Activated CD8-positive, alpha-beta memory T cell treated with anti-CD3 and anti-CD28 coated beads for 1 hour (primary cell): ENCODE measurements at places on chromosomes 4 and X.

DNA sequence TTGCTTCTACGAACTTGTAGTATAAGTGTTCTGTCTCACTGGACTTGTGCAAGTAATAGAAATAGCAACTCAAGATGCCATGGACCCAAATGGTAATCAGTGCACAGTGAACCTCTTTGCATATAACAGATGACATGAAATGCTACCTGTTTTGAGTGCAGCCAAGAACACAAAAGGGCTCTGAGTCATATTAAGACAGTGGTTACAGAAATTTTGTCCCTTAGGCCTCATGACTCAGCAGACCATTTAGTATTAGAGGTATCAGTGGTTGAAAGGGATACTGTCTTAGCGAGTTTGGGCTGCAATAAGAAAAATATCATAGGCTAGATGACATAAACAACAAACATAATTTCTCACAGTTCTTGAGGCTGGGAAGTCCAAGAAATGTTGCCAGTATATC, 502.9 kb upstream of the PCDH10 start:
- no peak for DNase-seq

DNA sequence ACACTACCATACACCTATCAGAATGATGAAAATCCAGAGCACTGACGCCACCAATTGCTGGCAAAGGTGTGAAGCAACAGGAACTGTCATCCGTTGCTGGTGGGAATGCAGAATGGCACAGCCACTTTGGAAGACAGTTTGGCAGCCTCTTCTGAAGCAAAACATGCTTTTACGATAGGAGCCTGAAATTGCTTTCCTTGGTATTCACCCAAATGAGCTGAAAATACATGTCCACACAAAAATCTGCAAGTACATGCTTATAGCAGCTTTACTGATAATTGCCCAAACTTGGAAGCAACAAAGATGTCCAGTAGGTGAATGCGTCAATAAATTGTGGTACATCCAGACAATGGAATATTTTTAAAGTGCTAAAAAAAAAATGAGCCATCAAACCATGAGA, 322.8 kb upstream of the FAT1 start:
- no peak for DNase-seq

DNA sequence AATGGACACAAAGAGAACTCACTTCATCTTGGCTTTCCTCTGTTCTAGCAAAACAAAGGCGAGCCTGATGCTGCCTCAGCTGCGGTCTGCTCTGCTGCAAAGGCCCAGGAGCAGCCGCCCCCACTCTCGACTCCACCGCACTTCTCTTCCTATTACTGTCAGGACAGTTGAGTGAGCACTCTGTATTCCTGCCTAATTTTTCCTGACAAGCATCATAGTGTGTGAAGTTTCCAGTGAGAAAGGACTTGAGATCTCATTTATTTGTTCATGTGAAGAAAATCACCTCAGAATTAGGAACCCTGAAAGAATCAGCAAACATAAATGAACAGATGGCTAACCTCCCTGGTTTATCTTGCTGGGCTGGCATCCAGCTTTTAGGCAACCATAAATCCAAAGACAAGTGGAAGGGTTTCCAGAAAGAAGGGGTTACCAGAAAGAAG, 15.6 kb downstream of the SCARB2 start:
- no peak for DNase-seq

DNA sequence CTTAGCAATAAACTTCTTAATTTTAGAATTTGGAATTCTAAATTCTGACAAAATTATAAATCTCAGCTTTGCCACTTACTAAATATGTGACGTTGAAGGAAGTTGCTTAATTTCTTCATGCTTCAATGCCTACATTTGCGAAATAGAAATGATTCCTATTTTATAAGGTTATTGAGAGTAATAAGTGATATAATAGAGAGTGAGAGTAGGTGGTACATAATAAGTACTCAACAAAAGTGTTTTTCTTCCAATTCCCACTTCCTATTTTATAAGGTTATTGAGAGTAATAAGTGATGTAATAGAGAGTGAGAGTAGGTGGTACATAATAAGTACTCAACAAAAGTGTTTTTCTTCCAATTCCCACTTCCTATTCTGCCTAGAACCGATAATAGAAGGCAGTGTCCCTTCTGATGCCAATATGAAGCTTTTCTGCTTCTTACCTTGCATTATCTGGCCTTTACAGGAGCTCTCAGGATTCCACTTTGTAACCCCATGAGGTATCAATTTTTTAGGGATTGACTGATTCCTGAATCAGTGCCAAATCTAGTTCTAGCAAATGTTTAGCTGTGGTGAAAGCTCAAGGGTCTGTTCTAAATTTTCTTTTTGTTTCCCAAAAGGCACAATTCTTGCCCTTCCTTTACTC, 31.4 kb downstream of the VSIG4 start:
- no peak for DNase-seq

DNA sequence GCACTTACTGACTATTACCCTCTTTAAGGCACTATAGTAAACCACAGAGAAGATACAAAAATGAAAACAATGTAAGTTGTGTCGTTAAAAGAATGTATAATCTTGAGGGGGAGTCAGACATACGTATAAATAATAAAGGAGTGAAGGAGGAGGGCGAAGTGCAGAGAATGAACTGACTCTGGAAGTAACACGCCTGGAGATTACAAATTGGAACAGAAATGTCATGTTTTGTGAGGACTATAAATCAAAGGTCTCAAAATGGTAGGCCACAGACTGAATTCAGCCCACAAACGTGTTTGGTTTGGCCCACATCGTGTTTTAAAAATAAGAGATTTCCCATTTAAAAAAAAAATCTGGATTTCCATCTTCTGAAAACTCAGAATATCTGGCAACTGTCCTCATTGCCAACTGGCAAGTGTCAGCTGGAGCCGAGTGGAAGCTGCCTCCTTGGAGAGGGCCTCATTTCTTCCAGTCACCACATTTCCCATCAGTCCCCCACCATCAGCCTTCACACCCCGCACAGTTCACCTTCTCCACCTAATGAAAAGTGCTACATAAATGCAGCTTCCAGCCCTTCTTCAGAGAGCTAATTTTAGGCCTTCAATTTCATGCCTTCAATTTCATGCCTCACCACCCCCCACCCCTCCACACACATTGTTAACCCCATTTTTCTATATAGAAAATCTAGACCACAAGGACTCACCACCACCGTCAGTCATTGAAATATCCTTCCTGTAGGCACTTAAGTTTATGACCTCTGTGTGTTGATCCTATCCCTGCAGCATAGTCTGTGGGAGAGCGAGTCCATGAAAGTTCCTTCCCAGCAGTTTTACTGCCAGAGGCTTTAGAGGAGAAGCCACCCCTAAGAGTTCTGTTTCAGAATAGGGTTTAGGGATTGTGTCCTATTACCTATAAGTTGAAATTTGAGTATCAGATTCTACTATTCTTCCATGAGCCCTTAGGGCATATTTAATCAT, 32.0 kb upstream of the COL25A1 start:
- DNase-seq, result no peak
